ENCODE measurements at places on chromosomes 4 and X.

GRCh38 chr4:85372966-85373365 lies 102.0 kb upstream of the ARHGAP24 start:
- DNase-seq, result no peak

DNA sequence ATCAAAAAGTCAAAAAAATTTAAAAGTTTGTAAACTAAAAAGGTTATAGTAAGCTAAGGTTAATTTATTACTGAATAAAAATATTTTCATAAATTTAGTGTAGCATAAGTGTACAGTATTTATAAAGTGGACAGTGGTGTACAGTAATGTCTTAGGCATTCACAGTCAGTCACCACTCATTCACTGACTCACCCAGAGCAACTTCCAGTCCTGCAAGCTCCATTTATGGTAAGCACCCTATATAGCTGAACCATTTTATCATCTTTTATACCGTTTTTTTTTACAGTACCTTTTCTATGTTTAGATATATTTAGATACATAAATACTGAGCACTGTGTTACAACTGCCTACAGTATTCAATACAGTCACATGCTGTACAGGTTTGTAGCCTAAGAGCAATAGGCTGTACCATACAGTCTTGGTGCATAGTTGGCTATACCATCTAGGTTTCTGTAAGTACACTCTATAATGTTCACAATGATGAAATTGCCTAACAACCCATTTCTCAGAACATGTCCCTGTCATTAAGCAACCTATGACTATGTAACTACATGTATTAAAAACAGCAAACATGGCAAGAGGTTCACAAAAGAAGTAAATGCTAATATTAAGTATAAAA lies 18.6 kb downstream of the ACSL4 start:
- no peak for DNase-seq

DNA sequence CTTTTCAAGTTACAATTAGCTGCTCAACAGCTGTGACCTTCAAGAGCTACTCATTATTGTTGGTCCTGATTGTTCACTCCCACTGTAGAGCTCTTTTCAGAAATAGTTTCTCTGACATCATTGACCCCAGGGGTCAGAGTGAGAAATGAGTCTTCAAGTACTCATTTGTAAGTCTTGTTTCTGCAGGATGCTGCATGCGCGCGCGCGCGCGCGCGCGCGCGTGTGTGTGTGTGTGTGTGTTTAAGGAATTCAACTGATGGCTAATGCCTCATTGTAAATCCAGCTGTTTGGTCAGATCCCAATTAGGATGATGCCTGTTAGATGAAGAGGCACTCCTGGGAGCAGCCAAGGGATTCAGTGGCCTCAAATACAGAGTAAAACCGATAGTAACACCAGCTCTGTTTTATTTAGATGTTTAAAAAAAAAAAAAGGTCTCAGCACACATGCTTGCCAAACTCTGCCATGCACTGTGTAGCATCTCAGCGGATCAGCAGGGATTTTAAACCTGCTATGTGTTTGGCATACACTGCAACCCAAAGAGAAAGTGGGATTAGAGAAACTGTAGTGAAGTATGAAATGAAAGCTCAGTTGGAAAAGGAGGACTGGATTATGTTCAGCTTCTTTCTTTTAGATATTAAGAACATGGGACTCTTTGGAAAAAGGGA lies 332.3 kb downstream of the ADGRL3 start:
- DNase-seq, result no peak

- DNase-seq, result no peak
Measured at GRCh38 chr4:101238706-101239105, 108.6 kb downstream of the PPP3CA start.

DNA sequence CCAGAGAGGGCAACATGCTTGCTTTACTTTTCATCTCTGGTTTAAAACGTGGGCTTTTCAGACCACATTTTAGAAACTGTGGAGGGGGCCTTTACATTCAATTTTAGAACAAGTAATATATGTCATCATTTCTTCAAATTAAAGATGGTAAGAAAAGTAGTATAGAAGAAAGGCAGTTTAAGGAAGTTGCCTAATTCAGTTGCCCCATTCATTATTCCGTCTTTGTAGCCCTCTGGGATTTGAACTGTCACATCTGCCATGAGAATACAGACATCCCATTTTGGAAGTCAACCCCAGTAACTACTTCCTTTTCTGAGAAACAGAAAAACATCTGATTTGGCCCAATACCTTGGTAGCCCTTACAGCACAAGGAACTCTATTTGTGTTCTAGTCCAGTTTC lies 61.2 kb downstream of the PASD1 start:
- DNase-seq, result no peak

DNA sequence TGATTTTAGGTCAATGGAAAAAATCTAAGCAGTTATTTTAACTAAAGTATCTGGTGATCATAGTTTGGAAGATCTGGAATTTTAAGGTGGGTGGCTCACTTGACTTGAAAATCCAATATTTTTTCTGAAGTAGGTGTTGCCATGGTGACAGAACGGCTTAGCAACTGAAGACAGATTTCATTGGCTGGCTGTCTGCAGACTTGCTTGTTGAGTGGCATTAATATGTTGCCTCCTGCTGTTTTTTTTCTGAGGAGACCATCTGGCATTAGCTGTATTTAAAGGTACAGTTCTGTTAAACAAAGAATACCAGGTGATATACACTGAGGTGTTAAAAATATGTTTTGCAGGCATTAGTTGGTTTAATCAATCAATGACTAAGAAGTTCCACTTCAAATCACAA lies 19.8 kb downstream of the CPE start:
- no peak for DNase-seq

DNA sequence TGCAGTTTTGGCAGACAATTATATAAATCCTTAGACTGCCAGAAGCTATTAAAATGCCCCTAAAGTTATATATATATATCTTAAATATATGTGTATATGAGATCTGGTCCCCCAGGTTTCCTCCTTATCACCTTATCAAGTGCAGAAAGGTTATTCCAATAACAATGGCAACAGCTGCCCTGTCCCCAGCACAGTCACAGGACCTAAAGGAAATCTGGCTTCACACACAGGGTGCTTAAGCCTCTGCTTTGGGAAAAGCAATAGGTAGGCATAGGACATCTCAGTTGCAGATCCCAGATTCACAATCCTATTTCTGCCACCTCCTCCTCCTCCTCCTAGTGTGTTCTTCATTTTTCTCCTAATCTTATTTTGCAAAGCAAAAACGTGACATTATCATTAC lies 5.8 kb downstream of the SLC25A53 start:
- no peak for DNase-seq

- DNase-seq, result no peak
Measured at GRCh38 chrX:112011376-112011775, 71.2 kb downstream of the TRPC5 start.

DNA sequence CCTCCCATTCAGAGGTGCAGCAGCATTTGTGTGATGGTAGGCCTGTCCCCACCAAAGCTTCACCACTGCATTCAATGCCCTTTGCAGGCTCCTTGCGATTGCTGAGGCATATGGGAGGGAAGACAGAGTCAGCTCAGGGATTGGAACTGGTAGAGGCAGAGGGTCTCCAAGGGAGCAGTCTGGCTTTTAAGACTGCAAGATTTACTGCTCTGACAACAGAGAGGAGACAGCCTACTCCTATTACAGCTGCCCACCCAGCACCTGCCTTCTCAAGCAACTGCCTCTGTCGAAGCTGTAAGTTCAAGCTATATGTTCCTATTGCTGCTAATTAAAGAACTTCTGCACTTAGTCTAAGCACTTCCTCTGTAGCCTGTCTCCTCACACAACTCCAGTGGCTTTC lies 481.8 kb downstream of the FGF13 start:
- no peak for DNase-seq

GRCh38 chr4:90081432-90082144 lies 45.6 kb upstream of the CCSER1 start:
- no peak for DNase-seq

DNA sequence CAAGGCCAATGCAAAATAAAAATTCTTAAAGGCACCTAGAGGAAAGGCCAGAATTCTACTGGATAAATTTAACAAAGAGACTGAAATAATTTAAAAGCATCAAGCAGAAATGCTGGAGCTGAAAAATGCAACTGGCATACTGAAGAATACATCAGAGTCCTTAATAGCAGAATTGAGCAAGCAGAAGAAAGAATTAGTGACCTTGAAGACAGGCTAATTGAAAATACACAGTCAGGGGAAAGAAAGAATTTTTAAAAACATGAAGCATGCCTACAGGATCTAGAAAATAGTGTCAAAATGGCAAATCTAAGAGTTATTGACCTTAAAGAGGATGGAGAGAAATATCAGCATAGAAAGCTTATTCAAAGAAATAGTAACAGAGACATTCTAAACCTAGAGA lies 371.7 kb downstream of the KLHL13 start:
- DNase-seq, result no peak

DNA sequence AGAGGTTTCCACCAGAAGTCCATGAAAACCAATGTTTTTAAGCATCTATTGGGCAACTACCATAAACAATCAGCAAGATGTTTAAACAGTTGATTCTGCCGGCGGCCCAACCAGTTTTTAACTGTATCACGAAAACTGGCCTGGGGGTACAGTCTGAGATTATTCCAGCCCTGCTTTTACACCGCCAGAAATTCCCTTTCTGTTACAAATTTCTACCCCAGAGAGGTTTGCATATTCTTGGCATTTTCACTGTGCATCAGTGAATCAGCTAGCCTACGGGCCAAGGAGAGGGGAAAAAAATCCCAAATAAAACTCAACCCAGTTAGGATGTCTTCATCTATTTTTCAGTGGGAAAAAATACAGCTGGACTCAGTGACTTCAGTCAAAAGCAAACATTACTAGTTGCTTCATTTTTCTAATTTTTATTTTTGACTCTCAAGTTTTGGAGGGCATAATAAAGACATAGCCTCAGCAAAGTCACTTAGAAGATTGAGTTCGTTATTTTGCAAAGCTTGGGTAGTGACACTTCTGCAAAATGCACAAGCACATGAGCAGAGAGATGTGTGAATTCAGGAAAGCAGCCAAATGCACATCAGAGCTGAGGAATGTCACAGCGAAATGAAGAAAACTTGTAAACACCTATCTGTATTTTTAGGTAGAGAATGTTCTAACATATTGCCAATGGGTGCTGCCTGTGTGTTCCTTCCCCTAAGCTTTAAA lies 167.8 kb upstream of the GK2 start:
- no peak for DNase-seq

DNA sequence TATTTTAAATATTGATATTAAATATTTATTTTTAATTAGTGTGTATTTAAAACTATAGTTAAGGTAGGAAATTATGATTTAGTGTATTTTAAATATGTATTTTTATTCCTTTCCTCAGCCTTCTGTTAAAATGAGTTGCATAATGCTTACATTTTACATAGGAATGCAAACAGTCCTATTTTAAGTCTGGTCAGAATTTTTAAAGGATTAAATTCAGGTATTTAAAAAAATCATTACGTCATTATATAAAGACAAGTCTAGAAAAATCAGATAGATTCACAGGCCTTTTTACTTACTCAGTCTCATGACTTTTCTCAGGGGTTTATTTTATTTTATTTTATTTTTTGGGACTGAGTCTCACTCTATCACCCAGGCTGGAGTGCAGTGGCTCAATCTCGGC lies 50.4 kb upstream of the RPA4 start:
- DNase-seq, result no peak

DNA sequence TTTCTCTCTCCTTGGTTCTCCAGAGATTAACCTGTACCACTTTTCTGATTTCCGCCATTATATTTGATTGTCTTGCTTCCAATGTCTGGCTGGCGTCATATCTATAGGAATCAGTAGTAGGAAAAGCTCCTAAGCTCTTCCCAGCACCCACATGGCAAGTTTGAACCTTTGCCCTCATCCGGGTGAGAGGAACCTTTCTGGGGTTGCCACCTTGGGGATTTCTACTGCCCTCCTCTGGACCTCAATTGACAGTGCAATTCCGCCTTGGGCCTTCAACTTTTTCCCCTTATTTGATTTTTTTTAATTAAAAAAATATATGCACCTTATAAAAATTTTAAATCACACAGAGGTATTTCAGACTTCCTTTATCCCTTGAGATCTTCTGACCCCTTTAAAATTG lies 2.0 kb upstream of the CXorf66 start:
- DNase-seq, result no peak

DNA sequence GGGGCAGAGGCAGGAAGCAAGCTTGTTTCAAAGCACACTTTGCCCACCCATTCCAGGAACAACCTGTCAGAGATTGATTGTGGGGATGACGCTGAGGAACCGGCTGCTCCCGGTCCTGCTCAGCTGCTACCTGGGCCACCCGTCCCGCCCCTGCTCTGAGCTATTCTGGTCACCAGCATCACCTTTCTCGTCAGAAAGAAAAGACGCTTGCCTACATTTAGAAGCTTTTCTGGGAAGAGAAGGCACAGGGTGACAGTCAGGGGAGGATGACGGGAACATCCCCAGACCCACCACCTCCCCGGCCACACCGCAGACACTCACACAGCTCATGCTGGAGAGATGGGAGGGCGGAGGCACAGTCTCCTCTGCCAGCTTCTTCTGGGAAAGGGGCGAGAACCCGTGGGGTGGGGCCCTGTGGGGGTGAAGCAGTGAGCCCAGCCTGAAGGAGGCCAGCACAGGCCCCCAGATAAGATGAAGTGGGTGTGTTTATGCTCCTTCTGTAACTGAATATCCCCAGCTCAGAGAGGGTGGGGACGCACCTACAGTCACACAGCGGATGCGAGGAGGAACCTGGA lies 81.8 kb downstream of the CPZ start:
- no peak for DNase-seq

DNA sequence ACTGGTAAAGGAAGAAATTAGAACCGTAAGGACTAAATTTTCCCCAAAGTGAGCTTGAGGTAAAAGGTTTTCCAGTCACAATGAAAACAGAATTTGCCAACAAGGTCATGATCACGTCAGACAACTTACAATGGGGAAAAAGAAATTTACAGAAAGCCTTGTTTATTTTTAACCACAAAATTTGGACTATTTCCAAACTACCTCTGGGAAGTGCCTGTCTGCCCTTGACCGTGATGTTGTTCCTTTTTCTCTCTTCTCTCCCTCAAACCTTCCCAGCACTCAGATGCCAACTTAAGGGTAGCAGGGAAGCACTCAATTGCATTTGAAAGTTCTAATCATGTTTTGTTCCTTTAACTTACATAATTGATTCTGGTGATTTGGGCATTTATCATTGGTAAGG lies 32.5 kb downstream of the MEPE start:
- no peak for DNase-seq

DNA sequence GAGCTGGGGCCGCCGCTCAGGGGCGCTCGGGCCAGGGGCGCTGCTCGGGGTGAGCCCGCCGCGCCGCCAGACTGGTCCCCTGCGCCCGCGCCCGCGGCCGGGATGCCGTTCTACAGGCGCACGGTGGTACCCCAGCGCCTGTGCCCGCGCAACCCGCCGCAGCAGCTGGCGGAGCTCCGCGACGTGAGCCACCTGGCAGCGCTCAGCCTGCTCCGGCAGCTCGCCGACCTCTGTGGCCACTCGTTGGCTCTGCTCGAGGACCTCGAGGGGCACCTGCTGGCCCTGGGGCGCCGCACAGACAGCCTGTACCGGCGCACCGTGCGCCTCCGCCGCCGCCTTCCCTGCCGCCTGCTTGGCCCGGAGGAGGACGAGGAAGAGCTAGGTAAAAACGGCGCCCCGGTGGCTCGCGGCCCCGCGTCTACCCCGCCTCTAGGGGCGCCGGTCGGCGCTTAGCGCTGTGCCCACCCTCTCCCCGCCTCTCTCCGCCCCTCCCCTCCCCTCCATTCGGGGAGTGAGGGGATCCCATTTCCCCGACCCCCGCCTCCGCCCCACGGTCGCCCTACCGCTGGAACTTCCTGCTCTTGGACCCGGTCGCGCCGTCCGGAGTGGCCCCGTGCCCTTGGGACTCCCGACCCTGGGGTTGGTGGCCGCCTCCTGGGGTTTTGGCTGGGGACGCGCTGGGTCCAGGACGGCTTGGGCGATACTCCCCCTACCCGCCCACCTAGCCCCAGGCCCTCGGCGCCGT lies 513 bp downstream of the NHSL2 start:
- DNase-seq, result peak; percentile 5

- no peak for DNase-seq
Measured at GRCh38 chr4:8185295-8185694, 13.8 kb upstream of the SH3TC1 start.
